ENCODE measurements at places on chromosomes 16 and 17.

DNA sequence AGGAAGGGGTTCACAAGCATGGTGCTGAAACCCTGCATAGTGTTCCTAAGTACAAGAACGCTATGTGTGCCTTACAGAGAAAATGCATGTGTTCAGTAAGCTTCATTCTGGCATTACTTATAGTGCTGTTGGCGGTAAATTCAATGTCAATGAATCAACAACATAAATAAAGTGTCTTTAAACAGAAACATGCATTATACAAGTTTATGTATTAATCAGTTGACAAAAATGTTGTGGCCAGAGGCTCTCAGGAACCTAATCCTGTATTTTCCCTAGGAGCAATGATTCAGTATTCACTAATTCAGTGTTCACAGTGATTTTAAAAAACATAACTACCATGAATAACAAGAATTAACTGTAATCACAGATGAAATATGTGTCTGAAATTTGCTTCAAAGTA lies 47.1 kb upstream of the MYOCD start:
- no peaks in the 10 kb centered on the region for H3K36me3 ChIP-seq
- H3K4me1 ChIP-seq = no peaks in the 10 kb centered on the region
- H3K27me3 ChIP-seq = no peaks in the 10 kb centered on the region
- ATAC-seq = no peak
- no peak overlapping the region for H3K27ac ChIP-seq
- no peak overlapping the region for H3K4me3 ChIP-seq

DNA sequence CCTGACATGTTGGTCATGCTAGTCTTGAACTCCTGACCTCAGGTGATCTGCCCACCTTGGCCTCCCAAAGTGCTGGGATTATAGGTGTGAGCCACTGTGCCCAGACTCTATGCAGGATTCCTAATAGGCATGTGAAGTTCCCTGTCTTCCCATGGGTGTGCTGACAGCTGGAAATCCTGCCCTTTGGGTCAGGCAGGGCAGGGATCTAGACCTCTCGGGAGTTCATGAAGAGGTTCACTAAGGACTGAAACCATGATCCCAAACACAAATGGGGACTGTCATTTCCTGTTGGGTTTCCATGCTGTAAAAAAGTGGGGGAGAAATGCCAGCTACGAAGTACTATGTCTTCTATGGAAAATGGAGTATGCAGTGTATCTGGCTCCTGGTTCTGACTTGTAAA lies 52.1 kb downstream of the HIC1 start:
- no peak for ATAC-seq
- no peaks in the 10 kb centered on the region for H3K36me3 ChIP-seq
- no peak overlapping the region for H3K4me3 ChIP-seq
- H3K27ac ChIP-seq = peak overlapping the region; percentile 5

DNA sequence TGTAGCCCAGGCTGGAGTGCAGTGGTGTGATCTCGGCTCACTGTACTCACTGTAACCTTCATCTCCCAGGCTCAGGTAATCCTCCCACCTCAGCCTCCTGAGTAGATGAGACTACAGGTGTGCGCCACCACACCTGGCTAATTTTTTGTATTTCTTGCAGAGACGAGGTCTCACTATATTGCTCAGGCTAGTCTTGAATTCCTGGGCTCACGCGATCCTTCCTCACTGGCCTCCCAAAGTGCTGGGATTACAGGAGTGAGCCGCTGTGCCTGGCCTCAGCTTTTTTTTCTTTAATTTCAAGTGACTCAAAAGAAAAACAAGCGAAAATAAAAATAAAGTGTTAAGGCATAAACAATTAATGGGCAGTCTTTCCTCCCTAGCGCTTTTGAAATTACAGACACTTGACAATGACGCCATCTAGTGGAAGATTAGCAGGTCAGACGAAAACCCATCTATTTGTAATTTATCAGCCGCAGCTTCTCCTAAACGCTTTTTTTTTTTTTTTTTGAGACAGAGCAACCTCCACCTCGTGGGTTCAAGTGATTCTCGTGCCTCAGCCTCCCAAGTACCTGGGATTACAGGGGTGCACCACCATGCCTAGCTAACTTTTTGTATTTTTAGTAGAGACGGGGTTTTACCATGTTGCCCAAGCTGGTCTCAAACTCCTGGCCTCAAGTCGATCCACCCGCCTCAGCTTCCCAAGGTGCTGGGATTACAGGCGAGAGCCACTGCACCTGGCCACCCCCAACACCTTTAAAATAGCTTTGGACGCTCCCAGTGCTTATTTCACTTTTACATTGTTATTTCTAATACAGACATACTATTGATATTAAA lies 28.1 kb upstream of the PECAM1 start:
- no peaks in the 10 kb centered on the region for H3K27me3 ChIP-seq
- H3K27ac ChIP-seq = no peak overlapping the region
- H3K36me3 ChIP-seq = no peaks in the 10 kb centered on the region
- H3K4me3 ChIP-seq = no peak overlapping the region

- no peak for ATAC-seq
- no peaks in the 10 kb centered on the region for H3K27me3 ChIP-seq
- no peaks in the 10 kb centered on the region for H3K36me3 ChIP-seq
- H3K4me1 ChIP-seq = no peaks in the 10 kb centered on the region
- no peak overlapping the region for H3K27ac ChIP-seq
These were observed 11.9 kb downstream of the TVP23A start for GRCh38 chr16:10806698-10807097.

DNA sequence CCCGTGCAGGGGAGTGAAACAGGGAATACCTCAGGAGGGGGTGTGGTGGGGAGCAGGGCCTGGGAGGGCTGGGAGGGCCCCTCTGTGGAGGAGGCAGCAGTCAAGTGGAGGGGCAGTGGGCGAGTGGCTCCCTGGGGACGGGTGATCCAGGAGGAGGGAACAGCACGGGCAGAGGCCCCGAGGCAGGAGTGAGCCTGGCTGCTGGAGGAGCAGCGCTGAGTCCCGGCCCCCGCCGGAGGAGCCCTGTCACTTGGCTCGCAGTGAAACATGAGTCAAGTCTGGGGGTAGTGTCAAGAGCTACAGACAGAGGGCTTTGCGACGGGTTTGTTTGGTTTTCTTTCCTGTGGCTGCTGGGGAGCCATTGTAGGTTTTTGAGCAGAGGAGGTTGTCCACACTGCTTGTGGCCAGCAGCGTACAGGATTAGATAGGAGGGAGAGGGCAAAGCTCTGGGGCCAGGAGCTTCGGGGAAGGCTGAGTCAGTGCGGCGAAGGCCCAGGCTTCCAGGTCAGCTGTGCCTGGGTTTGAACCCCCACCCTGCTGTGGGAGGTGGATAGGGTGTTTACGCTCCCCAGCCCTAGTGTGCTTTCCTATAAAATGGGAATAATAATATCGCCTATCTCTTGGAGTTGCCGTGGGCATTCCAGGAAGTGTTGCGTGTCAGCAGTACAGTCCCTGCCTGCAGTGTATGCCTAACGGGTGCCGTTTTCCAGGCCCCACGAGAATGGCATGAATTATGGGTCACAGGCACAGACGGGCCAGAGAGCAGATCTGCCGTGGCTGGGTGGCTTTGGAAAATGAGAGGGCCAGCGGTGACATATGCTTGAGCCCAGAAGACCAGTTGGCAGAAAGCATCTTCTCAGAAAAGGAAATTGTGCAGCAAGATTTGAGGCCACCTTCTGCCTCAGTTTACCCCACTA lies 115.9 kb upstream of the CIBAR2 start:
- peak; percentile 35 for ATAC-seq
- H3K36me3 ChIP-seq = no peaks in the 10 kb centered on the region
- no peaks in the 10 kb centered on the region for H3K27me3 ChIP-seq
- H3K4me3 ChIP-seq = no peak overlapping the region
- no peaks in the 10 kb centered on the region for H3K4me1 ChIP-seq
- no peak overlapping the region for H3K27ac ChIP-seq

DNA sequence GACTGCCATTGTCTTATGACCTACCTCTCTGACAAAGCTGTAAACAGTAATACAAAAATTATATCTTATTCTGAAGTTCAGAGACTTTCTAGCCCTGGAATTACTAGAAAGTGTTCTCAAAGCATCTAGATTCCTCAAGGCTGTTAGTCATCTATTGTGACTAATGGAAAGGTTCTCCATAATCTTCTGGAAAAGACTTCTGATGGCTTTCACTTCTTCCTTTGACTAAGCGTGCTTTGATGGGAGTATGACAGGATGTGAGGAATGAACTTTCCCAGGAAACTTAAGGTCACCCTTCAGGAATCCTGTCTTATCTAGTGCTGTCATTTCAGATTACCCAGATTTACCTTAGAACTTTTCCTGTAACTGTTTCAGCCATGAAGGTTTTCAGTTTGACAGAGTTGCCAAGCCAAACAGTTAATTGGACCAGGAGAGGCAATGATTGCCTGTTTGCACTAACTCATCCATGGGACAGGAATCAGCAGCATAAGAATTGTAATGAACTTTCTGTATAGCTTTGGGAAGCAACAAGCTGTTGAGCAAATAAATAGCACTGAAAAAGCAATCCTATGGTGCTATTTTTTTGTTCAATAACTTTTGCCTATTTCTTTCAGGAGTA lies 43.5 kb downstream of the AP2B1 start:
- no peak overlapping the region for H3K27ac ChIP-seq
- H3K36me3 ChIP-seq = no peaks in the 10 kb centered on the region
- no peaks in the 10 kb centered on the region for H3K27me3 ChIP-seq

DNA sequence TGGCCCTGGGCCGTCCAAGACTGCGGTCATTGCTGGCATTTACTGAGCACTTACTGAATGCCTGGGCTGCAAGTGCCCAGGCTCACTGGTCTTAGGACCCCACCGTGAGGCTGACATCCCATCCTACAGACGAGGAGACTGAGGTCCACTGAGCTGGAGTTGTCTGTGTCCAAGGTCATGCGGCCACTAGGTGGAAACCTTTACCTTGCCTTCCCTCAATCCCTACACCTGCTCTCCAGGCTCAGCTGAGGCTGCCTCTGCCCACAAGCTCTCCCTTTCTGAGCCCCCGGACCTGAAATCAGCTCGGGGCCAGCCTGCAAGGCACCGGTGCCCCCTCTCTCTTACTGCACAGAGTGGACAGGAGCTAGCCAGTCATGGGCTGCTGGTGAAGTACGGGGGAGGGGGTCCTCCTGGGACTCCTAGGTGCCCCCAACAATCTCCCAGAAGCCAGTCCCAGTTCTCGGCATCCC lies 1.5 kb downstream of the CASKIN1 start:
- ATAC-seq = peak; percentile 53
- H3K27me3 ChIP-seq = peaks cover 61% of the 10 kb centered on the region
- H3K4me1 ChIP-seq = peaks cover 22% of the 10 kb centered on the region
